ENCODE measurements at places on chromosomes 4 and X.

DNA sequence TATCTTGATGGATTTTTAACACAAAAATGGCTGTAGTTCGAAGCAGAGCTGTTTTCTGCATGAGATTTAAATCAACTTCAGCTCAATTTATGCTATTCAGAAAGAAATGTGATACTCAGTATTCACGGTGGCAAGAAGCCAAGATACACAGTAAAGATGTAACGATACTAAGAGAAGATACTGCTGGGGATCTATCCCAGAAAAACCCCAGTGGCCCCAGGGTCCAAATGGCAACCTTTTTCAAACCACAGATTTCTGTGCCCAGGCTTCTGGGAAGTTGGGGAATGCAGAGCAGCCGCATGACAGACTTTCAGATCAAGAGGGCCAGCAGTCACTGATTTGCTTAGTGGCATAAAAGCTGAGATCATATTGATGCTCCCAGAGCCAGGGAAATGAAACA is 353.9 kb downstream of the AFF2 start:
- no peak for DNase-seq

DNA sequence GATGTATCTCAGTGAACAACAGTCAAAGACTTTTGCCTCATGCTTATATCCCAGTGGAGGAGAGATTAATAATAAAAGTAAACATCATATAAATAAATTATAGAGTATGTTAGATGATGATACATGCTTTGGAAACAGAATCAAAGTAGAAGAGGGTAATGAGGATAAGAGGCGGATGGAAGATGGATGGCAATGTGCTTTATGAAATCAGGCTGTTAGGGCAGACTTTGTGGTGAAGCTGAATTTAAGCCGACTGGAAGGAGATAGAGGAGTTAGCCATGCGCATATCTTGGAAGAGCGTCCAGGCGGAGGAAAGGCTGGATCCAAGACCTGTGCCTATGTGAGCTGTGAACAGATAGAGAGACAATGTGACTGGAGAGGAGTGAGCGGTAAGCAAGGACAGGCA is 74.9 kb upstream of the GUCY1A1 start:
- no peak for DNase-seq

DNA sequence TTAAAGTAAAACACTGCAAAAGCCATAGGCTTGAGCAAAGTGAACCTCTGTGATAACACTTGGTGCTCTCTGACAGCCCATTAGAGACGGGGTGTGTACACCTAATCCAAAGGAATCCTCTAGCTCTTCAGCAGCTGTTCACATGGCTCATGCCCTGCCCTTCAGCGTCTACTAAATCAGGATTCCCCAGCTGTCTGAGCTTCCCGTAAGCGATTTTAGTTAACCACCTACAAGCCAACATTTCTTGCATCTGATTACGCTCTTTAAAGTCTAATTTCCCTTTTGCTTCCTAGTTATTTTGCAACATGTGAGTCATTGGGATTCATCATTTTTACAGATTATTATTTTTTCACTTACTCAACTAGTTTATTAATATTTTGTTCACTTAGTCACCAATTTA is 6.5 kb downstream of the DMD start:
- DNase-seq, result no peak

DNA sequence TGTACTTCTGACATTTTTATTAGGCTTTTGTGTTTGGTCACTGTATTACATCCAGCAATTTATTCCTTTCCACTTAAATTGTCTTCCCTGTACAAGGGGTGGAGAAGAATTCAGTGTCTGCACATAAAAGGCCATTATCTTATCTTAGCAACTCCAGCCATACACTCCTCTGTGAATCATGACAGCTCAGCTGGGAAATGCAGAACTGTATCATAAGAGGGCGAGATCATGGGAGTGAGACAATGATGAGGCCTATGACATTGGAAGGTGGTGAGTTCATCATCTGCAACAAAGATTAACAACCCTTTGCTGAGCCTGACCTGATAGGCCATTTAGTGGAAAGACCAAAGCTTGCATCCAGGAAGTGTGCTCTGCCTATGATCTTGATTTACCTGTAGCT is 33.3 kb downstream of the SLIT2 start:
- DNase-seq, result no peak

DNA sequence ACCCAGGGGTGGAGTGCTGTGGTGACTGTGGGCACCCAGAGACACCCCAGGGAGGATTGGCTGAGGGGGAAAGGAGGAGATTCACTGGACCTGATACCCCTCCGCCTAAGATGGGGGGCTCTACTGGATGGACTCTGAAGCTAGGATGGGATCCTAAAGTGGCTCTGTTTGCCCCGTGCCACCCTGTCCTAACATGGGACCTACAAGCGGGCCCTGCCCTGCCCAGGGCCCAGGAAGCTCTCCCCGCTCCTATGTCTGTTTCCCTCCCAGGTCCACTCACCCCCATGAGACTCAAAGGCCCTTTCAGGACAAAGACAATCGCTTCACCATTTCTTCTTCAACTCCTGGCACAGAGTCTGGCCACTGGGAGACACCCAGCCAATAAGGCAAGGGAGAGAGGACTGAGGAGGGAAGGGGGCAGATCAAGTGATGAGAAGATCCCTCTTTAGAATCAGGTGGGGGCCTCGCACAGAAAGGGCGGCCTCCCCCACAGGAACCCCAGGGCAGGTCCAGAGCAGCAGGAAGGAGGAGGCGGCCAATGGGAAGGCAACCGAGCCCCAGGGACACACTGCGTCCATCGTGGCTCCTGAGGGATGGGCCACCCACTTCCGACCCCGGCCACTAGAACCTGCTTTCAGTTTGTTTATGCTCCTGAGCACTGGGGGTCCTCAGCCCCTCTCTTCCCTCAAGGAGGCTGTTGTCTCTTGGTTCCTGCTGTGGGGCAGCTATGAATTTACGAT is 155.4 kb downstream of the AFAP1 start:
- no peak for DNase-seq

- DNase-seq, result no peak
Measured at GRCh38 chrX:45070116-45071007, 130.3 kb downstream of the DIPK2B start.

- no peak for DNase-seq
Measured at GRCh38 chrX:23783589-23784469, 856 bp downstream of the SAT1 start.

DNA sequence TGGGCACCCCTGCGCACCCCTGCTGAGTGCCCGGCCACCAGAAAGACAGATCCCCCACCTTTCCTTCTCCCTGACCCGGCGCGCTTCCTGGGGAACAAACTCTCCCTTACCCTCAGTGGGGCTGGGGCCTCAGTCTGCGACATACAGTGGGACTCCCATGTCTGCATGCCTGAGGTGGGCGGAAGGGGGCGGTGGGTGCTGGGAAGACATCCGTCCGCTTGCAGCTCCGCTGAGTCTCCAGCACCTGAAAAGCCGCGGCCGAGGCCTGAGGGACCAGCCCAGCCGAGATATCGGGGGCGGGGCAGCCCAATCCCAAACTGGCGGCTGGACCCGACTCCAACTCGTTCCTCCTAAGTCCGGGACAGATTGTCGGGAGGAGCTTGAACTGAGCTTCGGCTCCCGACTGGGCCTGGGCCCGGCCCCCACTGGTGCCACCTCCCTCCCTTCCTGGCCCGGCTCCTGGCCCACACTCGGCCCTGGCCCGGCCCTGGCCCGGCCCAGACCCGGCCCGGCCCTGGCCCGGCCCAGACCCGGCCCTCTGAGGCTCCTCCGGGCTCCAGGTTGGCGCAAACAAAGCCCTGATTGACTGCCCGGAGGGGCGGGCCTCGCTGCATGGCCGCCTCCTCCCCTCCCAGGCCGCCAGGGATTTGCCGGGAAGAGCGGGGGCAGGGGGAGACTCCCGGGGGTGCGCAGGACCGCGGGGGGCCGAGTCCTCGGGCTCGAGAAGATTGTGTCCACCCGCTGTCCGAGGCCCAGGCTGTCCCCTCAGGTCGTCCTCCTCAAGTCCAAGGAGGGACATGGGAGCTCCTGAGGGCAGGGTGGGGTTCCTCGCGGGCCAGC is 877 bp upstream of the SLC16A2 start:
- no peak for DNase-seq

DNA sequence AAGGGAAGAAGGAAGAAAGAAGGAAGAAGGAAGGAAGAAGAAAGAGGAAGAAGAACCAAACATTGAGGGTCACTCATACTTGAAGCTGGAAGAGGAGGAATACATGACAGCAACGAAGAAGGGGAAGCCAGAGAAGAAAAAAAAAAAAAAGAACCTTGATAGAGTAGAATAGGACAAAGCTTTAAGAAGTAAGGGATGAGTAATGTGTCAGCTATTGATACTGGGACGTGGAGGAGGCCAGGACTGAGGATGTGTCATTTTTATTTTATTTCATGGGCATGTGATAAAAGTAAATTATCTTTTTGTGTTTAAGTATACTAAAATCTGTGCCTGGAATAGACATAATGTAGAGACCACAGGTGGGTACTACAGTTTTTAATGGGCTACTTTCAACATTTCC is 6.4 kb downstream of the EDA2R start:
- DNase-seq, result no peak
